Mesothelial cell of epicardium (in vitro differentiated cells): ENCODE measurements at places on chromosomes 4 and X. TPM values are rescaled to one million over a fixed set of nuclear protein-coding genes. Genes with fewer than 3 reads are reported as not detected.

- H3K27me3 ChIP-seq, result no peaks in the 10 kb centered on the region
- no peak for DNase-seq
- H3K4me3 ChIP-seq, result no peak overlapping the region
Measured at GRCh38 chr4:69617083-69617694, 22.3 kb downstream of the UGT2A2 start.

DNA sequence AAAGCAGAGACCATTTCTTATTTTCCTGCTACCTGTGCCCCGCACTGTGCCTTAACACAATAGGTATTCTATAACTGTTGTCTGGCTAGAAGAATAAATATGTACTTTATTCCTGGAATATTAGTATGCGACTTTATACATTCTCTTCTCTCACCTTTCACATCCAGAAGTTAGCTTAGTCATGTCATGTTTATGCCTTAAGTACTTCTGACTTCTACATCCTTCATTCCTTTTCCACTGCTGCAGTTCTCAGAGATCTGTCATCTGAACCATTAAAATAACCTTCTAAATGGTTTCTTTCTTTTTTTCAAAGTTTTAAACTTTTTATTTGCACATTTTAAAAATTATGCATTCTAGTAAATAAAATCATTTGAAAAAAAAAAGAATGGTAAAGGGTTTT, 34.4 kb downstream of the KIF4A start:
- H3K4me3 ChIP-seq, result no peak overlapping the region
- H3K4me1 ChIP-seq, result peaks cover 17% of the 10 kb centered on the region
- DNase-seq, result no peak
- no peaks in the 10 kb centered on the region for H3K27me3 ChIP-seq

- DNase-seq, result no peak
- H3K27me3 ChIP-seq, result no peaks in the 10 kb centered on the region
- peak overlapping the region; percentile 23 for H3K27ac ChIP-seq
- H3K4me3 ChIP-seq, result no peak overlapping the region
- peaks cover 18% of the 10 kb centered on the region for H3K36me3 ChIP-seq
Measured at GRCh38 chrX:94400488-94400887, 726.5 kb downstream of the FAM133A start.

DNA sequence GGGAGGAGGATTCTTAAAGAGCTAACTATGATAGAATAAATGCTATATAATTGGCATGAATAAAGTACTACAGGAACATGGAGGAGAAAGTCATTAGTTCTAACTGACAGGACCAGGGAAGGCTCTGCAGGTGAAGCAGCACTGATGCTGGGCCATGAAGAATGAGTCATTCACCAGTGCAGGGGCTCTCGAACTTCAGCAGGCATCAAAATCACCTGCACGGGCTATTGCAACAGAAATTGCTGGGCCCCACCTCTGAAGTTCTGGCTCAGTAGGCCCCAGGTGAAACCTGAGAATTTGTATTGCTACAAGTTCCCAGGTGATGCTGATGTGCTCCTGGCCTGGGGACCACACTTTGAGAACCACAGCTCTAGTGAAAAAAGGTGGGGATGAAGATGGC, 33.7 kb downstream of the TMEM150C start:
- no peaks in the 10 kb centered on the region for H3K36me3 ChIP-seq
- peaks cover 13% of the 10 kb centered on the region for H3K4me1 ChIP-seq
- H3K27ac ChIP-seq, result no peak overlapping the region
- H3K27me3 ChIP-seq, result no peaks in the 10 kb centered on the region
- no peak overlapping the region for H3K4me3 ChIP-seq

DNA sequence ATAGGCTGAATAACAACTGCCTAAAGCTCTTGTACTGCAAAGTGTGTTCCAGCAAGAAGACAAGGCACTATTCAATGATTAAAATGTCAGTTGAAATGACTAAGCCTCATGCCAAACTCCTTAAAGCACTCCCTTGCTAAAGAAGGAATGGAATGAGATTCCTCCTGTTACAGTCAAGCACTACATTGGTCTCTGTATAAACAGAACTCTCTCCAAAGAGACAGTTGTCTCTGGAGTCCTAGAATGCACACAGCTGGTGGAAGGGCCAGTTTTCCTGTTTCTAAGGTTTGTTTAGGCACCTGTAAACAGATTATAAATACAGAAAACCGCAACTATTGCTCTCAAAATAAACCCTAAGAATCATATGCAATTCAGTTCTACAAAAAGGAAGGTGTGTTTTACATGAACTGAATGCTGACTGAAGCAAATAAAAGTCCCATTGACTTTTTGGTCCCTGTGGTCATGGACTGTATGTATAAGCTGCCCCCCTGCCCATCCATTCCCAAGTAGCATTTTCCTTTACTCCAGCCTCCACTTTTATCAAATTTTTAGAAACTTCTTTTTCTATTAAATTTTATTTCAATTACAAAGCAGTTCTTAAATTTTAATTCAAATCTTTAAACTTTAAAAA, 47.0 kb downstream of the FAT1 start:
- H3K27ac ChIP-seq, result peak overlapping the region; percentile 97
- peaks cover 4% of the 10 kb centered on the region for H3K36me3 ChIP-seq
- peaks cover 50% of the 10 kb centered on the region for H3K4me1 ChIP-seq
- H3K4me3 ChIP-seq, result no peak overlapping the region

GRCh38 chrX:12080265-12080664, 58.0 kb upstream of the FRMPD4 start:
- DNase-seq, result no peak
- no peak overlapping the region for H3K4me3 ChIP-seq
- peaks cover 9% of the 10 kb centered on the region for H3K27me3 ChIP-seq
- H3K4me1 ChIP-seq, result peaks cover 12% of the 10 kb centered on the region
- peaks cover 4% of the 10 kb centered on the region for H3K36me3 ChIP-seq
- no peak overlapping the region for H3K27ac ChIP-seq

DNA sequence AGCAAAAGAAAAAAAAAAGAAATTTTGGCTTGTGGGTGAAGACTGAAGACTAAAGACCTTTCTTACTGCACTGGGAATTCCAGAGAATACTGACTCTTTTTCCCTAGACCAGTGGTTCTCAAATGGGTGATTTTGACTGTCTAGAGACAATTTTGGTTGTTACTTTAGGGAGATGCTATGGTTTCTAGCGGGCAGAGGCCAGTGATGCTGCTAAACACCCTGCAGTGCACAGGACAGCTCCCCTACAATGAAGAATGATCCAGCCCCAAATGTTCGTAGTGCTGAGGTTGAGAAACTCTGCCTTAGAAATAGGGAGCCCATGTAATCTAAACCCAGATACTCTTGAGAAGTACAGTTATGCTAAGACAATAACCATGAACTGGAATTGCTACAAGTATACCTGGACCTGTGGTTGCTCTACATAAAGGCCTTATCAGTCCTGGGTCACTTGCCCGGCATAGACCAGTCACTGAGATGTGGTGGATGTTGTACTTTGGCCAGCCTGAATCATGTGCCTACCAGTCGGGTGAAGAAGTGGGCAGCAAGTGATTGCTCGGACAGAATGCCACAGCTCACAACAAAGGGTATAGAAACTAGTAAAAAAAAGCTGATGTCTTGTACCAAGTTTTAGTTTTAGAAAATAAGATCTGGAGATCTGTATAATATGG, 16.0 kb downstream of the ARHGAP10 start:
- H3K27ac ChIP-seq, result no peak overlapping the region
- peaks cover 5% of the 10 kb centered on the region for H3K4me1 ChIP-seq
- peaks cover 6% of the 10 kb centered on the region for H3K36me3 ChIP-seq
- no peak overlapping the region for H3K4me3 ChIP-seq

GRCh38 chrX:31420302-31420701, 348.5 kb upstream of the FTHL17 start:
- no peak for DNase-seq
- peaks cover 15% of the 10 kb centered on the region for H3K4me1 ChIP-seq

DNA sequence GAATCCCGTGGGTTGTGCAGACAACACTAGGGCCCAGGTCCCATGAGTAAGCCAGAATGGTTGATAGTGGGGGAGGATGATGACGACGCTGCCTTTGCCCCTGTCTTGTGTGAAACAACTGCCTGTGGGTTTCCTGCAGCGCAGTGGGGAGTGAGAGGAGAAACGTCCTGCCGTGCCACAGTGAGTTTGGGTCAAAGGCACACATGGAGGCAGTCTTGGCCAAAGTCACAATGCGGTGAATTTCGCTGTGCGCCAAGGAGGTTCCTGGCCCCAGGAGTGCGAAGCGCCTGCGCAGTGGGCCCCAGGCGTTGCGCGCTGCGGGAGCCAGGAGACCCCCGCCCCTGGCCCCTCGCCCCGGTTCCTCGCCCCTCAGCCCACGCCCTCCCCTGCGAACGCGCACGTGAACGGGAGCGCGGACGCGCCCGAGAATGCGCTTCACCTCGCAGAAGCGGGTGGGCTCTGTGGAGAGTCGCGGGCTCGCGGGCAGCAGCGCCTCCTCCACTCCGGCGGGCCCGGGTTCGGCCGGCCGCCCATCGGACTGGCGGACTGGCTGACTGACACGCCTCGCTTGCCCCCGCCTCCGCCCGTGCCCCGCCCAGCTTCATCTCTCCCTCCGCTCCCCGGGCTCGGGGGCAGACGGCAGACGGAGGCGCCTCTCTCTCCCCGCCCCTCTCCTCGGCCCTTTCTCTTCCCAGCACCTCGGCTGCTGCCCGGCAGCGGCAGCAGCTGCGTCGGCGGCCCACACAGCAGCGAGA, at the start of gene NUDT10:
TSS of gene NUDT10 (plus strand) at position 635 of the 755 bp plus-strand sequence. CDS start 144 bp downstream, outside the sequence.
- H3K27ac ChIP-seq, result peak within 1 kb of the TSS; percentile 69
- no peaks in the 10 kb centered on the region for H3K36me3 ChIP-seq
- DNase-seq, result peak; percentile 73
- peak within 1 kb of the TSS; percentile 87 for H3K4me3 ChIP-seq

- no peak overlapping the region for H3K4me3 ChIP-seq
- no peak overlapping the region for H3K27ac ChIP-seq
- H3K4me1 ChIP-seq, result no peaks in the 10 kb centered on the region
- peaks cover 6% of the 10 kb centered on the region for H3K36me3 ChIP-seq
Measured at GRCh38 chrX:73903941-73904340, 340.9 kb downstream of the CHIC1 start.

GRCh38 chr4:33959519-33959918, 2284.8 kb downstream of the ARAP2 start:
- no peak overlapping the region for H3K4me3 ChIP-seq
- H3K4me1 ChIP-seq, result peaks cover 13% of the 10 kb centered on the region
- no peaks in the 10 kb centered on the region for H3K27me3 ChIP-seq

DNA sequence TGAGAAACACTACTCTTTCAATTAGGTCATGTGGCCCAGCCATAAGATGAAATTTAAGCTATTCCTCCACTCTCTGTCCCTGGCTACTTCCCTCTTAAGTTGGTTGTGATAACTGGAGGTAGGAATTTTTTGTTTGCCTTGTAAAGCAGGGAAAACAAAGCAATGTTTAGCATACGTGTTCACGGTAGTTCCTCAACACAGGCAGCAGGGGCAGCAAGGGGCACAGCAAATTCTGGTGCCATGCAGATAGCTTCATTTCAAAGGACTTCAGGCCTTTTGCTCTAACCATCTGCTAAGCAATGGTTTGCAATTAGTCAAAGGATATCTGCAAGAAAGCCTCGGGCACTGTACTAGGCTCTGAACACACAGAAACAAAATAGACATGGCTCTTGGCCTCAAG, 330.2 kb downstream of the ZIC3 start:
- no peak for DNase-seq
- H3K27me3 ChIP-seq, result no peaks in the 10 kb centered on the region
- H3K36me3 ChIP-seq, result no peaks in the 10 kb centered on the region
- no peaks in the 10 kb centered on the region for H3K4me1 ChIP-seq

GRCh38 chr4:2936773-2937145, 26.4 kb downstream of the NOP14 start:
- H3K4me1 ChIP-seq, result peaks cover 29% of the 10 kb centered on the region
- H3K27ac ChIP-seq, result peak overlapping the region; percentile 70

DNA sequence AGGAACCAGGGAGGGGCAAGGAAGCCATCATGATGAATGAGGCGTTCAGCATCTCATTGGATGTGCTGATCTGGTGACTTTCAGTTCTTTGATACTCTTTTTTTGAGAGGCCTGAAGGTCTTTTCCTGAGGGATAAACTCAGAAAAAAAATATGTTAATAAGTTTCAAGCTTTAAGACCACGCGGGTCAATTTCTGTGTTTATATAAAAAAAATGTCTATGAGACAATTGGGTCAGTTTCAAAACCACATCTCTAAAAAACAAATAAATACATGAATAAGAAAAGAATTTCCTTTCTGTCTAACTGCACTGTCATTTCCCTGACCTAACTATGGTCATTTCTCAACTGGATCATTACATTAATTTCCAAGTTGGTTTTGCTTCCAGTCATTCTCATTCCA, 62.6 kb downstream of the TRIML1 start:
- peaks cover 13% of the 10 kb centered on the region for H3K4me1 ChIP-seq
- no peaks in the 10 kb centered on the region for H3K36me3 ChIP-seq
- DNase-seq, result no peak
- no peak overlapping the region for H3K27ac ChIP-seq
- no peaks in the 10 kb centered on the region for H3K27me3 ChIP-seq

DNA sequence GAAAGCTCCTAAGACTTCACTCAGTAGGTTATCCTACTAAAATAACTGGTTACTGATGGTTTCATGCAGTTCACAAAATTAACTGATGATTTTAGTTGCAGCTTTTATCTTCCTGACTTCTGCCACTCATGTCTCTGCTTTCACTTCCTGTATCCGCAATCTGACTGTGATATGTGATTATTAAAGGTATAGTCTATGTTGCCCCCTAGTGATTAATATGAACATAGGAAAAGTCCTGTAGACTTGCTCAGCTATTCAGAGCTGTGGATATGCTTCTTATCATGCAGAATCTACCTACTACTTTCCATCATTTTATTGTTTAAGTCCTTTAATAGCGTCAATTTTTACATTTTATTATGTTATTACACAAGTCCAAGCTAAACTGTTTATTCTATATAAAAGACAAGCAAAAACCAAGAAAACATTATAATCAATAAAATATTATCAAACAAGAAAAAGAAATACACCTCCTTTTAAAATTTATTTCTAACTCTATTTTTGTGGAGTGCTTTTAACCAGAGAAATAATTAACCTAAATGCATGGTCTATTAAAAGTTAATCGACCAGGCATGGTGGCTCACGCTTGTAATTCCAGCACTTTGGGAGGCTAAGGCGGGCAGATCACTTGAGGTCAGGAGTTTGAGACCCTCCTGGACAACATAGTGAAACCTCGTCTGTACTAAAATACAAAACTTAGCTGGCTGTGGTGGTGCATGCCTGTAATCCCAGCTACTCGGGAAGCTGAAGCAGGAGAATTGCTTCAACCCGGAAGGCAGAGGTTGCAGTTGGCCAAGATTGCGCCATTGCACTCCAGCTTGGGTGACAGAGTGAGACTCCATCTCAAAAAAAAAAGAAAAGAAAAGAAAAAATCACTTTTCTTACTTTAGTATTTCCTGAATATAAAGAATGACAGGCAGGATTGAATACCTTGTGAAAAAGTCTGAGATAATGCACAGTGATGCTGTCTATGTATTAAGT, 40.4 kb upstream of the TLR2 start:
- peaks cover 6% of the 10 kb centered on the region for H3K27me3 ChIP-seq
- no peak overlapping the region for H3K4me3 ChIP-seq

The STK32B gene
- total RNA-seq, result 0.69 to 0.96 TPM (median 0.81 TPM) in 3 replicates

The SLC4A4 gene
- total RNA-seq, result 4.9 to 8.3 TPM (median 5.1 TPM) in 3 replicates

The CTAG2 gene
- not detected in 3 replicates for total RNA-seq

The PPP4R3C gene
- total RNA-seq, result not detected in 3 replicates

The CFAP47 gene
- 0.27 to 0.54 TPM (median 0.34 TPM) in 3 replicates for total RNA-seq

The MAGIX gene
- 6.3 to 7.1 TPM (median 6.4 TPM) in 3 replicates for total RNA-seq

The ATP1B4 gene
- not detected in 3 replicates for total RNA-seq

The CXCL5 gene
- 0.22 to 0.45 TPM (median 0.38 TPM) in 3 replicates for total RNA-seq

The GLRA2 gene
- total RNA-seq, result not detected in 3 replicates

The IDUA gene
- total RNA-seq, result 63.3 to 68.6 TPM (median 65.8 TPM) in 3 replicates

The TMEM187 gene
- 11.5 to 15.0 TPM (median 14.2 TPM) in 3 replicates for total RNA-seq

The DUSP9 gene
- total RNA-seq, result 3.5 to 4.2 TPM (median 3.7 TPM) in 3 replicates

The TCEAL2 gene
- 0.80 to 1.4 TPM (median 1.4 TPM) in 3 replicates for total RNA-seq

The TMEM31 gene
- total RNA-seq, result 0.74 to 1.2 TPM (median 0.75 TPM) in 3 replicates
